ENCODE measurements at places on chromosomes 2 and 18. TPM values are rescaled to one million over a fixed set of nuclear protein-coding genes. Genes with fewer than 3 reads are reported as not detected.

- no peak for DNase-seq
These were observed 718.8 kb upstream of the PKDCC start for GRCh38 chr2:41329040-41329439.

GRCh38 chr2:58896638-58897037 lies 655.5 kb upstream of the FANCL start:
- DNase-seq, result no peak

GRCh38 chr18:24002479-24002878 lies 12.1 kb upstream of the TTC39C start:
- DNase-seq, result no peak

DNA sequence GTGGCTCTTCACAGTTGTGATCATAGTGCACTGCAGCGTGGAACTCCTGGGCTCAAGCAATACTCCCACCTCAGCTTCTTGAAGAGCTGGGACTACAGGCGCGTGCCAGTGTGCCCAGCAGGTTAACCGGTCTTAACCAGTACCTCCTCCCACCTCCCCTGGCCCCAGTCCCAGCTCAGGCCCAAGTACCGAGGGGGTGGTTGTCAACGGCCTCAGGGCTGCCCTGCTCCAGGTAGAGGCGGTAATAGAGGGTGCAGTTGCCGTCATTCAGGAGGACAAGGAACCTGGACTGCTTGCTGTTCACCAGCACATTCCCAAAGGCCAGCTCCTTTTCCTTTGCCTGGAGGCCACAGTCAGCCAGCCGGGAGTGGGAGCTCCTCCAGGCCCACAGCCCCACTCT lies 19.7 kb downstream of the CFAP65 start:
- DNase-seq, result no peak

GRCh38 chr18:51527826-51528225 lies 330.3 kb upstream of the MEX3C start:
- DNase-seq, result peak; percentile 65

GRCh38 chr2:153939124-153939796 lies 67.5 kb downstream of the GALNT13 start:
- no peak for DNase-seq

Gene HOXD12
- 0.10 TPM for total RNA-seq
